ENCODE measurements at places on chromosomes 7 and 10.

GRCh38 chr7:132117181-132117580 lies 459.1 kb downstream of the PLXNA4 start:
- no peak for DNase-seq

DNA sequence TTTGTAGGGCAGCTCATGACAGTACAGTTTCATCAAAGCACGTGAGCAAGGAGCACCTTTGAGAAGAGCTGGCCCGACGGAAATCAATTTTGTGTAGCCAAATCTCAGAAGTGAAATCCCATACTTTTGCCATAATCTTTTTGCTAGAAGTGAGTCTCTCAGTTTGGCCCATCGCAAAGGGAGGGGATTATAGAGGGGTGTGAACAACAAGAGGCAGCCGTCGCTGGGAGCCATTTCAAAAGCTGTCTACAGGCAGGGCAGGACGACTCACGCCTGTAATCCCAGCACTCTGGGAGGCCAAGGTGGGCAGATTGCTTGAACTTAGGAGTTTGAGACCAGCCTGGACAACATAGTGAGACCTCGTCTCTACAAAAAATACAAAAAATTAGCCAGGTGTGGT lies 599.8 kb downstream of the GALNT17 start:
- DNase-seq, result no peak

DNA sequence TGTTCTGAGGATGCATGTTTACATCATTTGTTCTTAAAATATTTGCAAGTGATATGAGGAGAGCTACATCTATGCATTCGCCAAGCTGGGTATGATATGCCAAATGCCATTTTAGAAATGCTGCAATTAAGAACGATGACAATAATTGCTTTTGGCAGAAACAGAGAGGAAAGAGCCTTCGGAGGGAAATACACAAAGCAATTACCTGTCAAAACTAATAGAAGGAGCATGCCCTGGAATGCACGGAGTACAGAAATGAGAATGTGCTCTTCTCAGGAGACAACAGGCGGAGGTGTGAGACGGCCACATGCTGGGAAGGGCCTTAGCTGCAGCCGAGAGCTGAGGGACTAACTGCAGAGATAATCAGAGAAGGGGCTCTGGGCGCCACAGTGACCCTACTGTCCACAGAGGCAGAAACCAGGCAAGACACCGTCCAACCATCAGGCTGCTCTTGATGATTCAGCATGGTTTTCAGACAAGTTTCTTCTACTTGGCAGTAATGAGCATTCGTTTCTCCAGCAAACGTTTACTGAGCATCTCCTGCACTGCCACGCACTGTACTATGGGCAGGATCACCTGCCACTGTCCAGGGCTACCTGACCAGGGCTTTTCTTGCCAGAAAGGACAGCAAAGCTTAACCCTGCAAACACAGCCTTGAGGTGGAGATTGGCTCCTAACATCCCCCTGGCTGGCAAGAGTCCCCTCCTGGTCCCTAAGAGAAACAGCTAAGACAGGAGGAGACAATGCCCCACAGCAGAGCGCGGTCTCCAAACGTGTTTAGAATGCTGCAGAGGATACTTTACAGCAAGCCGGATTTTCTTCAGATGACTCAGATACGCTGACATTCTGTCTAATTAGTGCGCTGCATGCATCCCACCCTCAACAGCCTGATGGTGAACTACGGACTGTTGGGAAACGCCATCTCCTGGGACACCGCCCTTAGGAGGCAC lies 18.1 kb downstream of the VIPR2 start:
- no peak for DNase-seq

GRCh38 chr7:57398548-57398947 lies 51.4 kb upstream of the ZNF716 start:
- DNase-seq, result no peak

- no peak for DNase-seq
Measured at GRCh38 chr10:13338390-13339110, 9.5 kb downstream of the SEPHS1 start.

DNA sequence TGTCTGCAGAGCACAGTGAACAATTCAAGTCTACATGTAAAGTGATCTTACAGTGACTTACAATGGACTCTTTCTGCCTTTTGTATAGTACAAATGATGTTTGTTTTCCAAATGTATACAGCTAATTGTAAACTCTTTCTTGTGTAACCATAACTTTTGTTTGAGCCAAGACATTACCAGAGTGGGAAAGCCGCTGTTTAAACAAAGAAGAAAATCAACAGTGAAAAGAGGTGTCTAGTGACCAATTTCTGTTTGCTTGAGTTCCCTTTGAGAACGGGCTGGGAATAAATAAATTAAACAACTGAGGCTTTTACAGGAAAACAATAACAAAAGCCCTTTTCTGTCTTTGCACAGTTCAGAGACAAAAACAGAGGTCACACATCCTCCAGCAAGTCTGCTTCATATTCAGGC lies 1163.4 kb downstream of the CNTNAP2 start:
- DNase-seq, result no peak

GRCh38 chr7:112400141-112400540 lies 50.1 kb upstream of the IFRD1 start:
- DNase-seq, result no peak

GRCh38 chr7:50738932-50739331 lies 43.8 kb downstream of the GRB10 start:
- no peak for DNase-seq

- no peak for DNase-seq
Measured at GRCh38 chr10:119190353-119190752, 11.7 kb upstream of the PRDX3 start.

- no peak for DNase-seq
Measured at GRCh38 chr7:116211913-116212596, 1.7 kb downstream of the TES start.

- DNase-seq, result no peak
Measured at GRCh38 chr10:48439581-48440041, 133.1 kb downstream of the MAPK8 start.

- no peak for DNase-seq
Measured at GRCh38 chr10:133173860-133174640, 14.0 kb downstream of the KNDC1 start.

DNA sequence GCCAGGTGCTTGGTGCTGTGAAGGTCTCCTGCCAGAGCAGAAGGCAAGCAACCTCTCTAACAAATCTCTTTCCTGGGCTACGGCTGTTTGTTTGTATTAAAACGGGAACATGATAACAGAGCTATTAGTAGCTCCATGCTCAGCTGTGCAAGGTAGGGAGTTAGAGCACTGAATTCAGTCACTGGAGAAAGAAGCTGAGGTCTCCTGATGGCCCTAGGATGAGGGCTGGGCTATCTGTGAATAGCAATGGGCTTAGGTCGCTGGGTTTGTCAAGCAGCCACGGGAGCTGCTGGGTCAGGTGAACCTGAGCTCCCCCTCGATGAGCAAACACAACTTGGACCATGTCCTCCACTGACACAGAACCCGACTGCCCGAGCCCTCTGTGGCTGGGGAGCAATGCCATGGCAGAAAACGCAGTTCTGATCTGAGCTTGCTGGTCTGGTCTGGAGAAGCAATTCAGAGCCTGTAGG lies 24.4 kb downstream of the TACC2 start:
- DNase-seq, result no peak

DNA sequence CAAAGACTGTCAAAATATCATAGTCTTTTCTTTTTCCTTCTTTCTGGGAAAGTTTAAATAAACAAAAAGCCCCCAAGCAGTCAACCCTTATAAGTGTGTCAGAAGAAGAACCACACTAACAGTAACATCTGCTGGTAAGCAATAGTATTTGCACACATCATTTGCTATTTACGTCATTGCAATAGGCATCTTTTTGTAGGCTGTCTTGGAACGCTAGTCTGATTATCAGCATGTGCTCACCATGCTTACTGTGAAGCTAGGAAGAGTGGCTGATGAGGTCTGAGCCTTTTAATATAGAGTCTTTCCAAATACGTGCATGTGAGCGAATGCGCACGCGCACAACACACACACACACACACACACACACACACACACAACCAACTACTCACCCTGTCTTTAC lies 599.0 kb upstream of the TPK1 start:
- DNase-seq, result no peak

DNA sequence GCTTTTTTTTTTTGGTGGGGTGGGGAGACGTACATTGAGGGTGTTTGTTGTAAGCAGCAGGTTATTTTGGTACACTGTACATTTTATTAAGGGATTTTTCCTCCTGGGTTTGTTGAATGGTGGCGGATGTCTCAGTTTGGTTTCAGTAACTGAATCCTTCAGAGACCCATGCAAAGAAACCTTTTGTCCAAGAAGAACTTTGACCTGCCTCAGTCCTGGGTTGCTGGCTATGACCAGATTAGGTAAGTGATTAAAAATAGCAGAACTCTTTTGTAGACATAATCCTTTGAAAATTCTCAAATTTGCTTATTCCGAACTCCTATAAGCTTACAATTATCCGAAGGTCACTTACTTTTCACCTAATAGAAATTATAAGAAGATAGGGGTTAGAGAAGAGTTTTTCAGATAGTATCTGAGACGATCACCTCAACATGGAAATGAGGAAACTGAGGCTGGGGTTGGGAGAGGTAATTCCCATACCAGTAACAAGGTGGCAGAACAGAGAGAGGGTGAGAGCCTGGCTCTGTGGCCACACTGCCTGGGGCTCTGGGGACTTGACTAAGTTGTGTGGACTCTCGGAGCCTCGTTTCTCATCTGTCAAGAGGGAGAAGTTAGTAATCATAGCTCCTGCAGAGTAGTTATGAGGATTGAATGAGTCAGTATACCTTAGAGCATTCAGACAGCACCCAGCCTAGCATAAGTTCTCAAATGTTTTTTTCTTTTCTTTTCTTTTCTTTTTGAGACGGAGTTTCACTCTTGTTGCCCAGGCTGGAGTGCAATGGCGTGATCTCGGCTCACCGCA lies 87.4 kb downstream of the CCNY start:
- no peak for DNase-seq

- DNase-seq, result no peak
Measured at GRCh38 chr10:3631701-3632330, 153.2 kb downstream of the KLF6 start.

- no peak for DNase-seq
Measured at GRCh38 chr10:114412907-114413797, 8.8 kb upstream of the AFAP1L2 start.

- DNase-seq, result no peak
Measured at GRCh38 chr10:14016011-14016536, 314.6 kb downstream of the FRMD4A start.

DNA sequence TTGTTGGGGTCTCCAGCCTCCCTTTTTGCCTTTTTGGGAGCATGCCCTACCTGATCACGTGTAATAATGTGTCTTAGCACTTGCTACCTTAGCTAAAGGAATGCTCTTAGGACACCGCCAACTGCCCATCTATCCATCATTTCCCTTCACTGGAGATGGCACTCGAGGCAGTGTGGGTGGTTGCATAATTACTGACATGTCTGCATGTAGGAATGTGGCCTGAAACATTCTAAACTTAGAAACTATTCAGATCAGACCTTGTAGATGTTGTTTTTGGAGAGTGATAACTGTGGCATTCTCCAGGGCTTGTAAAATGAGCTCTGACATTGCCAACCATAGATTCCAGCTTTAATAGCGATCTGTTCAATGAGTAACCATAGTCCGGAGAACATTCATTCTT lies 365.8 kb downstream of the BBS9 start:
- DNase-seq, result no peak

DNA sequence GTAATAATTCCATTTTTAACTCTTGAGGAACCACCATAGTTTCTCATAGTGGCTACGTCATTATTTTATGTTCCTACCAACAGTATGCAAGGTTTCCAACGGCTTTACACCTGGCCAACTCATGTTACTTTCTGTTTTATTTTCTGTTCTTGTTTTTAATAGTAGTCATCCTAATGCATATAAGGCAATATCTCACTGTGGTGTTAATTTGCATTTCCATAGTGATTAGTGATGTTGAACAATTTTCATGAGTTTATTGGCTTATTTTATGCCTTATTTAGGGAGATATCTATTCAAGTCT lies 465.5 kb upstream of the KLF6 start:
- DNase-seq, result no peak

GRCh38 chr10:70974351-70974901 lies 86.1 kb upstream of the PCBD1 start:
- no peak for DNase-seq

DNA sequence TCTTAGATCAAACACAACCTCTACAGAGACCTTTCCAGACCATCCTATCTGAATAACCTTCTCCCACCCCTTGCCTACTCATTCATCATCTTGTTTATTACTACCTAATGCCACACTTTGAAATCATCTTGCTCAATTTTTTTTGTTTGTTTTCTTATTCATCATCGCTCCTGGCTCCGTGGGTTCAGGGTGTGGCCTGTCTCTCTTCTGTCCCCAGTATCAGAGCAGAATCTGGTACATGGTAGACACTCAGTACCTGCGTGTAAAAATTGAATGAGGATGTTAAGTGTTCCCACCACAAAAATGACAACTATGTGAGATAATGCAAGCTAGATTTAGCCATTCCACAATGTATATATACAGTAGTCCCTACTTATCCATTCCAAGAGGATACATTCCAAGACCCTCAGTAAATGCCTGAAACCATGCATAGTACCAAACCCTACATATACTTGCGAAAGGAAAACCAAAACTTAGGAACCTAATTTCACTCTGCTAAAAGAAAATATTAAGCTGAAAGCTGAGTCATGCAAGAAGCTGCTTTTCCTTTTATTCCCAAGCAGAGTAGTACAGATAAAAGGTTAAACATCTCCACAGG lies 72.1 kb upstream of the SEC61G start:
- DNase-seq, result no peak

GRCh38 chr10:38038107-38038931 lies 27.8 kb downstream of the ZNF33A start:
- DNase-seq, result no peak

DNA sequence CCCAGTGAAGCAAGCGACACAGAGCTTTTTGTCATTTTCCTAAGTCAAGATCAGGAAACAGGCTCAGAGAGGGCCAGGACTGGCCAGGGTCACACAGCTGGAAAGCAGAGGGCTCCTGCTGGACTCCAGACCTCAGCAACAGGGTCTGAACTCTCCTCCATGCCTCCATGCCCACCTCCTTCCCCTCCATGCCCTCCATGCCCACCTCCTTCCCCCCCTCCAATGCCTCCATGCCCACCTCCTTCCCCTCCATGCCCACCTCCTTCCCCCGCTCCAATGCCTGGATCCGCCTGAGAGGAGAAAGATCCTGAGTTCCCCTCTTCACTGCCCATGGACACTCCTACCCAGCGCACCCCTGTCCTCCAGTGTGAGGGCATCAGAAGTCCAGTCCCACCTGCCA lies 51.3 kb downstream of the OAT start:
- no peak for DNase-seq
